NCI-H69 (cell line): ENCODE measurements at places on chromosomes 4 and X.

GRCh38 chr4:173522160-173522950 is 7.7 kb downstream of the HAND2 start:
- DNase-seq: peak; percentile 82

- no peak for DNase-seq
These were observed 34.5 kb upstream of the CDKN2AIP start for GRCh38 chr4:183409934-183410333.

DNA sequence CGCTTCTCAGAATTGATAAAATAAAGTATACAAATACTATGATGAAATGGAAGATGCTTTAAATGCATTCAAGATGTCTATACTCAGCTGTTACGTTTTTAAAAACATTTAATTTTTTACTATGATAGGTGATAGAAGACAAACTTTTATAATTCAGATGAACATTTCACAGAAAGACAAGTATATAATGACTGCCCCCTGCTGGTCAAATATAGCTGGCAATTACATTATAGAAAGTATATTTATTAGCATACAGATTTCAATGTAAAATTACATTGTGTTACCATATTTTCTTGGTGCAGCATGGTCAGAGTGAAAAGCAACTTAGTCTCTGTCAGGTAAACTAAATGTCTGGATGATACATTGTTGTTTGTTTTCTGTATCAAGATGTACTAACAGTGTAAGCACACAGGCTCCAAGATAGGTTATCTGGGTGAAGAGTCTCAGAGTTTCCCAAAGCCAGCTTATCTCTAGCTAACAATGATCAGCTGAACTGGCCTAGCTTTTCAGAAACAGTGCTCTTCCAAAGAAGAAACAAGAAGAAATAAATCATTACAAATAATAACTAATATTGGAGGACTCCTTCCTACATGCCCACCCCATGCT is 54.1 kb downstream of the SRPX start:
- DNase-seq: peak; percentile 41

DNA sequence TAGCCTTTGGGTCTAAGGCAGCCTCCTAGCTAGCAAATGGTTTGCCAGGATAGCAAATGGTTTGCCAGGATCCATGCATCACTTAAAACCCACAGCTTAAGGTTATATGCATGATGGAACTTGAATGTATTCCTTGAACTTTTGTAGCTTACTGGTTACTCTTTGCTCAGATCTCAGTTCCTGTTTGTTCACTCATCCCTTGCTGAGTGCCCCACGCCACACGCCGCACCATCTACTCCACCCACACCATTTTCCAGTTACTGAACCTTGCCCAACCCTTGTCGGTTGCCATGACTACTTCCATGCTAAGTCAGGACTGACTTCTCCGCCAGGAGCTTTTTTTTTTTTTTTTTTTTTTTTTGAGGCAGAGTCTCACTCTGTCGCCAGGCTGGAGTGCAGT is 29.5 kb upstream of the XIAP start:
- peak; percentile 88 for DNase-seq

- DNase-seq: no peak
These were observed 60.6 kb upstream of the LIMCH1 start for GRCh38 chr4:41477181-41477905.

GRCh38 chr4:2497324-2497723 is 28.4 kb downstream of the RNF4 start:
- DNase-seq: no peak

- DNase-seq: no peak
These were observed 35.1 kb downstream of the CLDN22 start for GRCh38 chr4:183284965-183285364.

DNA sequence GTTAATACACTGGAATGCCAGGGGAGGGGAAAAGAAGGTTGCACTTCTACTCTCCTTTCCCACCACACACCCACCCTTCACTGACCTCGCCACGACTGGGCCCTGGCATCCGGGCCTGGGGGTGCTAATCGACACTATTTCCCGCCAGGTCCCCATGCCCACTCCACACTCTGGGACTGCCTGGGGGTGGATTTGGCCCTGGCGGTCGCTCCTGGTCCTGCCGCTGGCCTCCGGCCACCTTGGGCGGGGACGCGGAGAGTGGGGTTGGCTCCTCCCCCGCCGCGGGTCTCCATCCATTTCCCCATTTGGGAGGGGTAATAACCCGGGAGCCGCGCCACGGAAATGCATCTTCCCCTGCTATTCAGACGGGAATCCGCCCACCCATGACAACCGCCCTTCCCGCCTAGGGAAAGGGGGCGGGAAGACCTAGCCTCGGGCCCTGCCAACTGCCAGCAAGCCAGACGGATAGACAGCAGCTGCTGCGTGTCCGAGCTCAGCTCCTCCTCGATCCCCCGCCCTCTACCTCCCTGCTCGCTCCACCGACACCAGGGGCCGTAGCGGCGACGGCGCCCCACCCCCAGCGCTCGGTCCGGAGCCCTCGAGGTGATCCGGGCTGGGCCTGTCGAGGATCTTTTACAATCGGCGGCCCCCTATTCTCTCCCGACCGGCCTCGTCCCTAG is 78.1 kb downstream of the RLIM start:
- DNase-seq: peak; percentile 86

DNA sequence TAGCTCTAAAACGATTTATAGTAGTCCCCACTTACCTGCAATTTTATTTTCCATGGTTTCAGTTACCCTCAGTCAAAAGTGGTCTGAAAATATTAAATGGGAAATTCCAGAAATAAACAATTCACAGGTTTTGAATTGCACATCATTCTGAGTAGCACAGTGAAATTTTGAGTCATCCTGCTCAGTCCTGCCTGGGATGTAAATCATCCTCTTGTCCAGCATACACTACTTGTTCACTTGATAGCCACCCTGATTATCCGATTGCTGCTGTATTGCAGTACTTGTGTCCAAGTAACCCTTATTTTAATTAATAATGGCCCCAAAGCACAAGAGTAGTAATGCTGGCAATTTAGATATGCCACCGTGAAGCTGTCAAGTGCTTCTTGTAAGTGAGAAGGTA is 23.5 kb upstream of the BDH2 start:
- no peak for DNase-seq

DNA sequence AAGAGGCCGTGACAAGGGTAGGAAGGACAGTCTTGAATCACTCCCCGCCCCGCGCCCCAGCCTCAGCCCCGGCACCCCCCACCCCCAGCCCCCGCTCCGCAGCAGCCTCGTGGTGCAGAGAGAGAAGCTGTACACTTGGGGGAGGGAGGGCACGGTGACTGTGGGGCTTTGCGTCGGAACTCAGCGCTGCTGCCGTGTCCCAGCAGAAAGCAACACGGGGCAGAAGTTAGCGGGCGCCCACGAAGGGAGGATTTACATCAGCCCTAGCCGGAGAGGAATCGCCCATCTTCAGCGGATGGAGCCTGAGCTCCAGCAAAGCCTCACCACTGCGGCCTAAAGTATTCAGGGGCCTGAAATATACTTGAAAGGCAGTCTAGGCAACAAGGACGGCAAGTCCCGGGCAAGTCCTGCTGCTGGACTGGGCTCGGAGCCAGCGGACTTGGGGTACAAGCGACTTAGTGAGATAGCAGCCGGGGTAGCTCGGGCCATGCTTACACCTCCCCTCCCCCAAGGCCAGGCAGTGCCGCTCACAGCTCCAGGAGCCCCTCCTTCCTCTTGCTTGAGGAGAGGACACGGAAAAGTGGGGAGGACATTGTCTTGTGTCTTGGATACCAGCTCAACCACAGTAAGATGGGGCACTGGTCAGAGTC is 18.5 kb upstream of the OPN1LW start:
- no peak for DNase-seq

GRCh38 chr4:29304595-29304994 is 1415.6 kb upstream of the PCDH7 start:
- DNase-seq: no peak
